ENCODE measurements at places on chromosomes 7 and 10. TPM values are rescaled to one million over a fixed set of nuclear protein-coding genes. Genes with fewer than 3 reads are reported as not detected.

SCIN gene
- total RNA-seq: 4.2 TPM

DNA sequence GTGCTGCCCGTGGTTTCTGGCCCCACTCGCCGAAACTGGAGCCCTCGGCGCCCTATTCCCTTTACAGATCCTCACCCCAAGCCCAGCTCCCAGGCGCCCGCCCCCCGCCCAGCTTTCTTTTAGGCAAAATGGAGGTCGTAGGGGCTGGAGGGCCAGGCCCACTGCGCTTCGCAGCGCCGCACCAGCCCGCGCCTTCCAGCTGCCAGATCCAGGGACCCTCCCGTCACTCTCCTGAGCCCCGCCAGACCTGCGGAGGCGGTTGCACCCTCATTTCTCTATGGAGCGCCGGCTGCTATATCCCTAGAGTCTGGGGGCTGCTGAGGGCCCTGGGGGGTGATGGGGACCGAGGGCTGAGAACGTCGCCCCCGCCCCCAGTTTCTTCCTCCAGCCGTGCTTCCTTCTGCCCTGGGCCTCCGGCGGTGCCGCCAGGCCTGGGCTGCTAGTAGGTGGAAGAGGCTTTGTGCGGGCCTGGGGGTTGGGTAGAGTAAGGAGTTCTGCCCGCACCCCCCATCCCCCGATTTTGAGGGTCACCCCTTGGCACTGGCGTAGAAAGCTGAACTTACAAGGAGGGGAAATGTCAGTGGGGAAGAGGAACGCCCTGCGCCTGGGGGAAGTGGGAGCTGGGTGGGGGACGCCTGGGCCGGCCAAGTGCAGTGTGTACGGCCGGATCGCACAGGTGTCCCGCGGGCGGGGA is 1.0 kb downstream of the GNB2 start:
- peak; percentile 82 for DNase-seq

GRCh38 chr10:67257427-67258144 is 331.8 kb downstream of the LRRTM3 start:
- DNase-seq: no peak

SPDYE8 gene
- not detected for total RNA-seq

- DNase-seq: no peak
Measured at GRCh38 chr7:16587790-16588189, 57.8 kb downstream of the ANKMY2 start.

- DNase-seq: no peak
Measured at GRCh38 chr7:47386273-47386835, 195.6 kb downstream of the TNS3 start.

- no peak for DNase-seq
Measured at GRCh38 chr10:1989090-1989489, 251.8 kb upstream of the ADARB2 start.

DNA sequence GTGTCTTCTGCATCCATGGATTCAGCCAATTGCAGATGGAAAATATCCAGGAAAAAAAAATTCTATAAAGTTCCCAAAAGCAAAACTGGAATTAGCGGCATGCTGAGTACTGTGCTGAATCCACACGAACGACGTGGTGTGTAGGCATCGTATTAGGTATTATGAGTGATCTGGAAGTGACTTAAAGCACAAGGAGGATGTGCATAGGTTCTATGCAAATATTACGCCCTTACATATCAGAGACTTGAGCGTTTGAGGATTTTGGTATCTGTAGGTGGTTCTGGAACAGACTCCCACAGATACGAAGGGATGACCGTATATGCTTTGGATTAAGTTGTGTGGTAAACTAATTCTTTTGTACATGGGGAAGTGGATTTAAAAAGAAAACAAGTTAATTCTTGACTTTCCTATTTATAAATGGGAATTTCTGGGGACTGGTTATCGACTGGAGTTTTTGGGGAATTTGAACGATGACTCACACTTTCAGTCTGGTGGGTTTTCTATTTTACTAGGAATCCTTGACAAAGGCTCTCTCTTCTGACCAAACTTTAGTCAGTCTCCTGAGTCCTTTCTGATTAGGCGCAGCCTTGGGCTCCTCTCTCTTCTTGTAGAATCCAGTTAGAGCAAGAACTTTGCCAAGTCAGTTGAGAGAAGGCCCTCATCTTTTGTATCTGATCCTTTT is 5.4 kb upstream of the NUB1 start:
- no peak for DNase-seq

DNA sequence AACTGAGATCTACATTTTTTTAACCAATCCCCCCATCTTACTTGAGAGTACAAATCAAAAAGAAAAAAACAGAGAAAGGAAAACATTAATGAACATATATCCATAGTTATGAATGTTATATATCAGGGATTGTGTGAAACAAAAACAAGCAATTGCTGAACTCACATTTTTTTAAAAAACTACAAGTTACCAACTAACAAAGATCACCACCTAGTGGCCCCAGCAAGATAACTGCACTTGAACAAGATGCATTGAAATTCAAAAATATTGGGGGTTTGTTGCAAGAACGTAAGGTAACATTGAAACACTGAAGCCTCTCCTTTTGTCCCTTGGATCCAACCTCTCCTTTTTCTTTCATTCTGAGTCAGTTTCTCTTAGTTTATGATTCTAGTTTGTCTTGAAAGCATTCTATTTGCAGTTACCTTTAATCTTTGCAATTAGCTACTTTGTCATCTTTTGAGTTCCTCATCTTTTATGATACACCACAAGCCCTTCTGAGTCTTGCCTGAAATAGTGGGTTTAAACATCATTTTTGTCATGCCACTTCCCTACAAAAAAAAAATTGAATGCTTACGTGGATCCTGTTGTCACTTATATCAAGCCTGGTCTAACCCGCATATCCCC is 87.3 kb upstream of the TES start:
- DNase-seq: no peak

GRCh38 chr10:121332829-121333765 is 265.1 kb downstream of the FGFR2 start:
- DNase-seq: no peak

DNA sequence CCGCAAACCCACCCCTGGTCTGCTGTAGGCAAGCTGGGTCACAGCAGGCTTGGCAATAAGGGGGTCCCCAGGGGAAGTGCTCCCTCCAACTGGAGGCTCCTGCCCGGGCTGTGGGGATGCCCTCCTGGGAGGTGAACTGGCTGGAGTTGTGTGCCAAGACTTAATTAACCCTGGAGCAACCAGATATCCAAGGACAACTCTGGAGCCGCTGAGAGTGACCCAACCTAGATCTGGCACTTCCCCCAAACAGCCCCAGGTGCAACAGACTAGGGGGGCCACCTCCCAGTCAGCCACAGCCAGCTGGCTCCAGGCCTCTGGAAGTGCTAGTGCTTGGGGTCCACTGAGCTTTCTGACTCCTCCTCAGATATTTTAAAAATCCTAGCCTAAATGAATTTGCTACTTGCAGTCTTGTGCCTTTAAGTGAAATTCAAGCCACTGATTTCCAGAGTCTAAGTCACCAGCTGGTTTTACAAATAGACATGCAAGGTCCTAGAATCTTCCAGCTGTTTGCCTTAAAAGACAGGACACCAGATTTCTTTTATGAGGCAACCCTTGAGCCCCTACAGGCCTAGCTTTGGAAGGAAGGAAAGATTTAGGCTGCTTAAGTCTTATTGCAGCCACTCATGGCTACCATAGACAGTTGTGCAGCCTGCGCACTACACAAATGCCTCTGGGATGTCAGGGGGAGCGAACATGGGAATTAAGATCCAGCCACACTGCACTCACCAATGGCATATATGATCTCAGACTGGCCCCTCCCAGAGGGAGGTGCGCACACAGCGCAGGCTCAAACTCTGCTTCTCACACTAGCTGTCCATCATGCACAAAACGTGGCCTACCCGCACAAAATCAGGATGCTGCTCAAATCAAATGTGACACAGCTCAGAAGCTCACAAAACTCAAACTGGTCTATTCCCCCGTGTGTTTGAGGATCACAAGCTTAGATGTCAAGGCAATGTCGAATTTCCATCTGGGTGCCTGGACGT is 42.6 kb upstream of the MYL10 start:
- DNase-seq: no peak

CROT gene
- total RNA-seq: 33.8 TPM

CELF2 gene
- 18.1 TPM for total RNA-seq
